ENCODE measurements at places on chromosomes 4 and X. TPM values are rescaled to one million over a fixed set of nuclear protein-coding genes. Genes with fewer than 3 reads are reported as not detected.

Gene NDNF
- not detected for total RNA-seq

Gene TASL
- 0.98 TPM for total RNA-seq

Gene MEPE
- not detected for total RNA-seq

Gene MAGEA10
- not detected for total RNA-seq

Gene MAGED4
- total RNA-seq: 1.2 TPM

Gene PITX2
- total RNA-seq: not detected

Gene CCDC158
- not detected for total RNA-seq

Gene MAGEA2
- not detected for total RNA-seq

Gene TMEM35A
- not detected for total RNA-seq

Gene TAB3
- total RNA-seq: 18.1 TPM

Gene ARMCX1
- total RNA-seq: 4.8 TPM

Gene HERC6
- 4.1 TPM for total RNA-seq

DNA sequence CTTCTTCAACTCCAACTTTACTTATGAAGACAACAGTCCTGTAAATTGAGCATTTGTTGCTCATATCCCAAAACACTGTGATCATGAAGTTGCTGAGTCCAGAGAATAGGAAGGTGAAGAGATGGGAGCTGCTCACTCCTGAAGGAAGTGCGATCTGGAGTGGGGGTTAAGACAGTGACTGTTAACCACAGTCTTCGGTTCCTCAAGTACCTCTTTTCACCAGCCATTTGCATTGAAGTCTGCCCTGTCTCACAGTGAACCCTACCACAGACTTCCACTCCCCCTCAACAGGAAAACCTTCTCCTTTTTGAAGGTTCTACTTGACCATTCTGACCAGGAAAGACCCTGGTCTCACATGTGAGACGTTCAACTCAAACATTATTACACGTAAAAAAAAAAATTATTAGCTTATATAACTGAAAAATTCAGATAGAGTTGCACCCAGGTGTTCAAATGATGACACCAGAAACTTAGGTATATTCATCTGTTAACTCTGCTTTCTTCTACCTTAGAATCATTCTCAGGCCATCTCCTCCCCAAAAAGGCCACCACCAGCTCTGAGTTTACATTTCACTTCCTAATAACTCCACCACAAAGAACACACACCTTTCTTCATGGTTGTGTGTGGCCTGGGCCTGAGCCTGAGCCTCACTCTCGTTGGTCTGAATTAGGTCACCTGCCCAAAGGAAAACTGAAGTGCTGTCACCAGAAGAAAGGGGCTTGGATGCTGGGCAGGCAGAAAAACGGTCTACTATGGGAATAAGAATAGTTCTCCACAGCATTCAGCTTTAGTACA, 199.2 kb downstream of the DCTD start:
- DNase-seq: no peak

DNA sequence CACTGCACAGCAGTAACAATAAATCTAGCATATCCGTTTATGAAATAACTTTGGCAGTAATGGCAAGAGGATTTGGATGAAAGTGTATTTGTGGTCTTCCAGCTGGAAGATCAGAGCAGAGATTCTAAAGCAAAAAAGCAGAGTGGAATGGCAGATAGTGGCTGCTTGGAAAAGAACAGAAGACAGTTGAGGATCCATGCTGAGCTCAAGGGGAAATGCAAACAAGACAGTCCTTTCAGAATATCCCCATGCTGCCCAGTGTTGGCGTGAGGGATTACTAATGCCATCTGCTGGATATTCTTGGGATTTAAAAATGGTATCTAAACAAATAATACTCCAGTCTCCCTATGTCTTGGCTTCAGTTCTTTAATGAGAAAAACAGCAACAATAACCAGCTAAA, 629.1 kb upstream of the ATOH1 start:
- DNase-seq: no peak

- DNase-seq: no peak
Measured at GRCh38 chr4:118180776-118181175, 146.5 kb downstream of the NDST3 start.

DNA sequence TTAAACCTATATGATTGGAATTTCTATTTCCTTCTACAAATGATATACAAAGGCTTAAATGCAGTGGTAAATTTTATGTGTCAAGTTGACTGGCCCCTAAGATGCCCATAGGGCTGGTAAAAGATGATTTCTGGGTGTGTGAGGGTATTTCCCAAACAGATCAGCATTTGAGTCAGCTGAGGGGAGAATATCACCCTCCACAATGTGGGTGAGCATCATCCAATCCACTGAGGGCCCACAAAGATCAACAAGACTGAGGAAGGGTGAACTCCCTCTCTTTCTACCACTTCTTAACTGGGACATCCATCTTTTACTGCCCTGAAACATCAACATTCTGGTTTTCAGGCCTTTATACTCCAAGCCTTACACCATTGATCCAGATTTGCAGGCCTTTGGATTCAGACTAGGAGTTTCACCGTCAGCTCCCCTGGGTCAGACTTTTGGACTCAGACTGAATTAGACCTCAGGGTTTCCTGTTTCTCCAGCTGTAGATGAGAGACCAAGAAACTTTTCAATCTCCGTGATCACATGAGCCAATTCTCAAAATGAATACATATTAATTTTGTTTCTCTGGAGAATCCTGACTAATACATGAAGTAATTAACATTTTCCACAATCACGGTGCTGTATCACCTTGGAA, 1020.7 kb upstream of the SLIT2 start:
- DNase-seq: no peak

DNA sequence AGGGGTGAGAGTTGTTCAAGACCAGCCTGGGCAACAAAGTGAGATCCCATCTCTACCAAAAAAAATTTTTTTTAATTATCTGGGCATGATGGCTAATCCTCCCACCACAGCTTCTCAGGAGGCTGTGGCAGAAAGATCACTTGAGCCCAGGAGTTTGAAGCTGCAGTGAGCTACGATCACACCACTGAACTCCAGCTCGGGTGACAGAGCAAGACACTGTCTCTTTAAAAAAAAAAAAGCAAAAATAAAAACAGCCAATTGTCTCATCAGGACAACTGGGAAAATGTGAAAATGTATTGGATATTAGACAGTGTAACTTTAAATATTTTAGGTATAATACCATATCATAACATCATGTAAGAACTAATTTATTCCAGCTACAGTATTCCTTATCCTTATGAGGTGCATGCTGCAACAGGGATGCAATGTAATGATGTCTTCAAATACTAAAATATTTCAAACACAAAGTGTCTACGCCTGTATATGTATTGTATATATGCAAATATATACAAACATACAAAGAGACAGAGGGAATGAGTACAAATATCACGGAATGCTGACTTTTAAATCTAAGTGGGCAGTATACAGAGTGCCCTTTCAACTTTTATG, 17.2 kb downstream of the FAM13A start:
- DNase-seq: no peak

- no peak for DNase-seq
Measured at GRCh38 chr4:36099509-36099908, 144.8 kb downstream of the ARAP2 start.

- no peak for DNase-seq
Measured at GRCh38 chr4:42278709-42279324, 118.5 kb upstream of the SHISA3 start.

- no peak for DNase-seq
Measured at GRCh38 chrX:106302304-106302703, 134.2 kb downstream of the PWWP3B start.

DNA sequence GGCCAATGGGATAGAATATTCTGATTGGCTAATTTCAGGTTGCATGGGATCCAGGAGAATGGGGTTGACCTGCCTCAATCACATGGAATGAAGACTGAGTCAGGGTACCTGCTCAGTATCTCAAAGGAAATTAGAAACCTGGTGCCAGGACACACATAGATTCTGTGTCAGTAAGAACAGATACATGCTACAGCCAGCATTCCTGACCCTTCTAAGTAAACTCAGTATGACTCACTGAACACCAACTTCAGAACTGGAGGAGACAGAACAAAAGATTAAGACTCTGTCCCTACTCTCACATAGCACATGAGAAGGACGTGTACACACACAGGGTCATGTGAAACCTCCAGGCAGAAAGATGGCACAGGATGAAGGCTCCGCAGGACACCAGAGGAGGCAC, 54.5 kb downstream of the FAM184B start:
- DNase-seq: no peak

Measured in activated T-cell treated with anti-CD3 and anti-CD28 coated beads, Interleukin-2, amount 50 U/mL, for 4 hours (primary cell).